ENCODE measurements at places on chromosomes 6 and 20.
A peak's percentile ranks its signal among the peaks of the same experiment; 100 is the strongest.

DNA sequence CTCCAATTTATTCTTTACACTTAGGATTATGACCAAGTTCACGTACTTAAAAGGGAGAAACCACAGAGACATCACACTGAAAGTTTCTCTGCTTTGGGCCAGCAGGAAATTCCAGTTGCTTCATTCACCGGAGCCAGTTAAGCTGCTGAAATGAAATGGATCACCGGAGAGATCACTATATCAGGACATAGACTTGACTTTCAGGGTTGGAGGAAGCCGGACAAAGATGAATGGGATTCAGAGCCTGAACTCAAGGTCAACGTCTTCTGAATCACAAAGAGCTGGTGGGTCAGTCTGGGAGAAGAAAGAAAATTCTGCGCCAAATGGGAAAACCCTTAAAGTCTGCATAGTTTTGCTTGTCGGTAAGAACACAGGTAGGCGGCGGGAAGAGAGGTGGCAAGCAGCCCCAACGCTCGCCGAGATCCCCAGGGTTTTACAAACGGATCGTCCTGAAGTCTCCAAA is 81.9 kb upstream of the CCDC28A start:
- DNase-seq = no peak

DNA sequence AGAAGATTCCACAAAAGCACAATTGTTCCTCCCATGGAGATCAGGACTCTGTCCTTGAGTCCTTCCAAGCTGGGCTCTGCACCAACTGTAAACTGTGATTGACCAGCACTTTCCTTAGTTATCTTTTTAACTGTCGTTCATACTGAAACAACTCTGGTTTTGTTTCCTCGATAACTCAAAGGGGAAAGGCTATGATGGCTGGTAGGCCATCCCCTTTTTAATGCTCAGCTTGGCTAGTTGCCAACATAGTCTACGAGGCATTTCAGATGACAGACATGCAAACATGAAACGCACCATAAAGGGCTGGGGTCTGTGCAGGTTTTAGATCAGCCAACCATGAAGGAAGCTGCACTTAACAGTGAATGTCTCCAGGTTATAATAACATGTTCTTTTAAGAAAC is 497.1 kb upstream of the ARID1B start:
- DNase-seq = no peak

- no peak for DNase-seq
Measured at GRCh38 chr20:4476903-4477500, 244.7 kb upstream of the PRND start.

DNA sequence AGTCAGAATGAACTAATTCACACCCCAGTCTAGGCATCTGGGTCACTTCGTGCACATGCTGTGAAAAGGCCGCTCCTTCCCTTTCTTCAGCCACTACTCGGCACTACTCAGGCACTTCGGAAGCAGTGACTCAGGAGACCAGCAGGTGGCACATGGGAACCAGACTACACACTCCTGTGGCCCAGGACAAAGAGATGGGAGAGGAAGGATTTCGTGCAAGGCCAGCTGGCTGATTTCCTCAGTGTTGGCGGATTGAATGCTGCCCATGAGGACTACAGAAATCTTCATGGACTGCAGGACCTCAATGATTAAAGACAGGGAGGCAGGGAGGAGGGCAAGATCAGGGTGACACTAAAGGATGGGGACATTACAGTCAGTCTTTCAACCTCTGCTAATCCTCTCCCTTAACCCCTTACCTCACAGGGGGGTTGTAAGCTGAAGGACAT is 117.8 kb upstream of the SPACA1 start:
- peak; percentile 60 for DNase-seq

DNA sequence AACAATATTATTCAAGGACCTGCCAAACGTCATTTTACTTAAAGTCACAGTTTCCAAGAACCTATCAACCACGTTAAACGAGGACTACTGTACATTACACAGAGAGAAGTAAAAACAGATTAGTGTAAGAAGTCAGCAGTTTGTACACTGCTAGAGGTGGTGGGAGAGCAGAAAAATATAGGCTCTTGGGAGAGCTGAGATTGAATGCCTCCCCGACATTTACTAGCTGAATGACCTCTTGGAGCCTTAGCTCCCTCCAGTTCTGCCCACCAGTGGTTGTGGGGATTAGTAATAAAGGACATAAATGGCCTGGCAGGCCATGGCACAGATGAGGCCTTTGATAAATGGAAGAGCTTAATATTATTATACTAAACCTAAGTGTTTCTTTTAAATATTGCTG is 161.4 kb downstream of the UBE3D start:
- no peak for DNase-seq

DNA sequence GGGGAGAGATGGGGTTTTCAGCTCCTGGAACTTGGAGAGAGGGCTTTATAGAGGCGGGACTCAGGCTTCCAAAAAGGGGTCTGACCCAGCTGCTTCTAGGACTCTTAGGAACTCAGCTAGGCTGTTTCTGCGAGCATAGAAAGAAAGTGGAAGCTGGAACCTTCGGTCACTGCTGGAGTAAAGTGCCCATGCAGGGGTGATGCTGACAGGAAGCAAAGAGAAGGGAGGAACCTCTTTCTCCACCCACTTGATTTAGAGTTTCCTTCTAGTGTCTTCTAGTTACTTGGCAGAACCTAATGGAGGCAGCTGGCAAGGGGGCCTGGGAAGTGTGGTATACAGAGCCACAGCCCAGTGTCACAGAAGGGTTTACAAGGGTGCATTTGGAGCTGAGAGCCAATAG is 283.6 kb downstream of the QKI start:
- no peak for DNase-seq

GRCh38 chr6:14596410-14596809 is 478.8 kb downstream of the CD83 start:
- no peak for DNase-seq

GRCh38 chr20:48825566-48825920 is 2.3 kb downstream of the PREX1 start:
- DNase-seq = no peak

DNA sequence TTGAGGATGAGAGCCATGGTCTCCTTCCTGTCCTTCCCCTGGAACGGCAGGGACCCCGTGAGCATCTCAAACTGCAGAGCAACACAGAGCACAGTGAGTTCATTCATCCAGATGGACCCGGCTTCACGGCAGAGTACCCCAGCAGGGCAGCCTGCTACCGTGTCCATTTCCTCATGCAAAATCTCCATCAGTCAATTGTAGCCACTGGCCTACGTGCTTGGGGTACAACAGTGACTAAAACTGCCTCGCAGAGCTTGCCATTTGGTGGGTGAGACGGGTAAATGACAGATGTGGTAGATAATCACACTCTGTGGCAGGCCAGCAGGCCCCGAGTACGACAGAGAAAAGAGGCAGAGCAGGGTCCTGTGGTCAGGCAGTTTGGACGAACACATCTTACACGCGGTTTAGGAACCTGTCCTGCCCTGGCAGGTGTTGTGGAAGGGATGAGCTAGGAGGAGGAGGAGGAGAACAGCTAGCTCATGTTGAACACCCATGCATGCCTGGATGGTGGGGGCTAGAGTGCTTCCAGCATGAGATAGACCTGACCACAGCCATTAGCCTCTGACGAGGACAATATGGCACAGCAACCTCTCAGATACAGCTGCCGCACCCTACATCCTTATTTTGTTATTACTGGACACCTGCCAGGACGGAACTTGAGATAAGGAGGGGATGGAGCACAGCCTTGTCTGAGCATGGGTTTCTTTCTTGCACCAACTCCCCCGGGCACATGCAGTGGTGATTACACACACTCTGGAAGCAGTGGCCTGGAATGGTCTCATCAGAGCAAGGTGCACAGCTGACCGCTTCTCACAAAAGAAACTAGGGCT is 95.6 kb downstream of the RAMACL start:
- no peak for DNase-seq

DNA sequence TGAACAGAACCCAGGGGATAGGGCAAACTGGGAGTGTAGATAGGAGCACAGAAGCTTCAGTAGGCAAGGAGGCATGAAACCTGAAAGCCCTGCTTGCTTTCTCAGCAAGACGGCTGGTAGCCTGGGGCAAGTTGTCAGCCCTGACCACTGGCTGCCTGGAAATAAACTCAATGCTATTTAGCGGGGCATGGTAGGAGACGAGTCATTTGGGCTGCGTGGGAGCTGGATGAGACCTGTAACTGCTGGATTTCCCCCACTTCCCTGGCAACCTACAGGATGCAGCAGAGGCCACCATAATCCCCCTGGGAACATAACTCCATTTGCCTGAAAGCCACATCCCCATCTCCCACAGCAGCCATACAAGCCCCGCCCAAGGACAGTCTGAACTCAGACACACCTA is 332.6 kb upstream of the TBX18 start:
- no peak for DNase-seq

DNA sequence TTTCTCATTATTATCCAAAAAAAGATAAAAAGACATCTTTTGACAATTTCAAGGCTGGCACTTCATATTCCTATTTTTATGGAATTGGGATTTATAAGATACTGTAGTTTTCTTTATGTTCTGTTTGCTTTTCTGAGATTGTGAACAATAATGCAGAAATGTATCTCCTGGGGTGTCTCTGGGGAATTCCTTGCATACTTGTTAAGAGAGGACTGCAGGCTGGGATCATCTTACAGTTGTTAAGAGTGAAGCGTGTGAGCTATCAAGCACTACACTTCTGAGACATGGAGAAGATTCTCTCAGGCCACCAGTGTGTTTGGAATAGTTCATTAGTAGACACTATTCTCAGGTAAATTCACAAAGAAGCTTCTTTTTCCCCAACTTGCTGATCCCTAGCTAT is 963.3 kb upstream of the GJE1 start:
- no peak for DNase-seq

GRCh38 chr6:169189182-169189581 is 64.5 kb downstream of the THBS2 start:
- DNase-seq = no peak

GRCh38 chr6:32254761-32255198 is 30.9 kb upstream of the NOTCH4 start:
- DNase-seq = peak; percentile 5

- DNase-seq = no peak
Measured at GRCh38 chr6:126429866-126430265, 90.0 kb downstream of the CENPW start.

GRCh38 chr6:113464960-113465359 is 392.2 kb upstream of the MARCKS start:
- DNase-seq = no peak

DNA sequence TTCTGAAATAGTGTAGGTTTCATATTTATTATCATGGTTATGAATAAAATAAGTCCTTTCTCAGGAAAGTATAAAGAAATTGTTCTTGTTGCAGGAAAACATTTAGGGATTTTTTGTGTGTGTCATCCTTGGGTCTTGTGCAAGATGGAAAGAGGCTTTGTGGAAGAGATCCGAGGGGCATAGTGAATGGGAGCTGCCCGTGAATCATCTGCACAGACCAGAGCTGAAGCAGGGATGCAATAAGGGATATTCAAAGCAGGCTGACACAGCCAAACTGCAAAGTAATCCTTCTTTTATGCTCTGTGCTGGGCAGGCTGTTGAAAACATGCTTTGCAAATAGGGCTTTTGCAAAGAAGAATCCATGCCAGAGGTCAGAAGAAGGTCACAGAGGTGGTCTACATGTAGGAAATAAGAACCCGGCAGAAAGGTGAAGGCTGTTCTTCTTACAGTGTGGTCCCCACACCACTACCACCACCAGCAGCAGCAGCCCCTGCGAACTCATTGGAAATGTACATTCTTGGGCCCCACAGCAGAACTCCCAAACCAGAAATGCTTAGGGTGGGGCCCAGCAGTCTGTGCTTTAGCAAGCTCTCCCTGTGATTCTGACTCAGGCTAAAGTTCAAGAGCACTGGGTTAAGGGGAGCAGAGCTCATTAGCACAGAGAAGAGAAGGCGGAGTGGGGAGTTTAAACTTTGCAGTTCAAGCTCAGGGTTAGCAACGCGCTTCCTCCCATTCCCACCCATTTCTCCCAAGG is 237.6 kb downstream of the QKI start:
- no peak for DNase-seq
